ENCODE measurements at places on chromosomes 4 and X.

DNA sequence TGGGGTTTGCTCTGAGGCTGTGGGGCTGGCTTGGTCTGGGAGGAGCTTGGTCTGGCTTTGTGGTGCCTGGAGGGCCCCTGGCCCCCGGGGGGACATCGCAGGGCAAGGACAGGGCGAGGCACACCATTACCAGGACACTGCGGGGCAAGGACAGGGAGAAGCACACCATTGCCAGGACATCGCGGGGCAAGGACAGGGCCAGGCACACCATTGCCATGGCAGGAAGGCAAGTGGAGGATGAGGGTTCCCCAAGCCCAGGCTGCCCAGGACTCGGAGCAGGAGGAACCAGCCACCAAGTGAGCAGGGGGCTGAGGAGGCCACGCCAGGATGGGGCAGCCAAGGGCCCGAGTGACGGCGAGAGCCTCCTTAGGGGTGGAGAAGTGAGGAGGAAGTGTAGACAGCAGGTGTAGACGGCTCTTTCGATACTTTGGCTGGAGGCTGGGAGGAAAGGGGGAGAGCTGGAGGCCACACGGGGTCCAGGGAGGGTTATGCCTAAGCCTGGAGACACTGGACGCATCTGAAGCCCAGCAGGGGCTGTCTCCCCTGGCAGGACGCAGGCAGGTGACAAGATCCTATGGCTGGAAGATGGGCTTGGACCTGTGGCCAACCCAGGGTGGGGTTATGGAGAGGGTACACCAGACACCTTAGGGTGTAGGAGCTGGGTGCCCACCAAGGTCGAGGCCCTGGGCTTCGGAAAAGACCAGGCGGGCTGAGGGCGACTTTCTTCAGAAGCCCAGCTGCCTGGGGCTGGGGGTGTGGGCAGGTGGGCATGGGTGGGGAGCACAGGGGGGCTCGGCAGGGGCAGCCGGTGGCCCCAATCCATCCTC is 7.3 kb downstream of the NKX1-1 start:
- DNase-seq = peak; percentile 43

GRCh38 chr4:111562826-111563225 is 582.4 kb upstream of the FAM241A start:
- DNase-seq = no peak

- DNase-seq = no peak
Measured at GRCh38 chr4:6955261-6955911, 45.8 kb downstream of the TBC1D14 start.

DNA sequence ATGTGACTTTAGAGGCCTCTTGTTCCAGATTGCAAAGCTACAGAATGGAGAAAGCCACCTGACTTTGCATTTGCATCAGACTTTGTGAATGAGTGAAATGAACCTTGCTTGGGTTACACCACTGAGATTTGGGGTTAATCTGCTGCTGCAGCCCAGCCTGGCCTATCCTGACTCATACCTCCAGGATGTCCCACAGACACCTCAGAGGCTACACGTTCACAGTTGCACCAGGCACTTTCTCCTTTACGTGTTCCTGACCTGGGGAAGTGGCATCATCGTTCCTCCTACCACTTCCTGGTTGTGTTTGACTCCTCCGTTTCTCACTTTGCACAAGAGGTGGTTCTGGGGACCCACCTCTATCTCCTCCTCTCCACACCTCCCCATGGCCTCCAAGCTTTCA is 9.2 kb upstream of the SORCS2 start:
- no peak for DNase-seq

GRCh38 chrX:17521871-17522693 is 147.1 kb downstream of the NHS start:
- DNase-seq = no peak
